MG63 (cell line): ENCODE measurements at places on chromosomes 7 and 10. TPM values are rescaled to one million over a fixed set of nuclear protein-coding genes. Genes with fewer than 3 reads are reported as not detected.

The AASS gene
- 0.82 and 3.6 TPM in 2 replicates for total RNA-seq

- no peak for DNase-seq
Observed at GRCh38 chr7:142496545-142496991, 238.7 kb upstream of the PRSS58 start.

DNA sequence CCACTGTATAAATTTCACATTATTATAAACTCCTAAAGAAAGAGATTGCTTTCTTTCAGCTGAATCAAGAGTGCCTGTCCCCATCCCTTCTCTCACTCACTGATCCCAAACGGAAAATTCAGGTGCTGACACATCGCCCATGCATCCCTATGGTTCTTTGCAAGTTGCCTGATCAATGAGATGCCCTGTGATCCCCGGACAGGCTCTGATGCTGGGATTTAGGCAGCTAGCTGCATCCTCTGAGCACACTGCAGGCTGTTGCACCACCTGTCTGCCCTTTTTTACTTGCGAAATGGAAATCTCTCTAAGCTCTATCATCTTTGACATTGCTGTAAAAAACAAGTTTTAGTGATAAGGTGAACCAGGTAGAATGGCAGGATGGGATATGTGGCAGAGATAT, 456.5 kb downstream of the GATA3 start:
- no peak for DNase-seq

- DNase-seq: peak; percentile 29
Observed at GRCh38 chr7:158740657-158741293, 36.2 kb upstream of the NCAPG2 start.

GRCh38 chr7:108293149-108293612, 163.0 kb upstream of the LAMB4 start:
- DNase-seq: no peak

GRCh38 chr7:133941496-133941895, 185.6 kb upstream of the LRGUK start:
- no peak for DNase-seq

The TRPV5 gene
- total RNA-seq: not detected in 2 replicates

- no peak for DNase-seq
Observed at GRCh38 chr7:71900556-71900955, 511.6 kb downstream of the CALN1 start.

- no peak for DNase-seq
Observed at GRCh38 chr10:70457759-70458305, 16.4 kb upstream of the NODAL start.

GRCh38 chr10:126580873-126581647, 89.4 kb downstream of the C10orf90 start:
- no peak for DNase-seq
